ENCODE measurements at places on chromosomes 11 and 22.

DNA sequence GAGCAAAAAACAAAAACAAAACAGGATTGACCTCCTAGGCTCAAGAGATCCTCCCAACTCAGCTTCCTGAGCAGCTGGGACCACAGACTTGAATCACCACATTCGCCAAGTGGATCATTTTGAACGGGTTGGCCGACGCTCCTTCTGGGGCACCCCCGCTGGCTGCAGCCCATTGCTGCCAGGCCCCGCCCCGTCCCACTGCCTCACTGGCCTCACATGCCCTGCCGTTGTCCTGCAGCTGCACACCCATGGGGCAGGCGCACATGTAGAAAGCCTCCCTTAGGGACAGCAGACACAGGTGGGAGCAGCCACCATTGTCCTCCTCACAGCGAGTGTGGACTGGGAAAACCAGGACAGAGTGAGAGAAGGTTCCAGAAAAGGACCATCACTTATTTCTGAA lies 154.5 kb downstream of the CRYBB2 start:
- DNase-seq: no peak

DNA sequence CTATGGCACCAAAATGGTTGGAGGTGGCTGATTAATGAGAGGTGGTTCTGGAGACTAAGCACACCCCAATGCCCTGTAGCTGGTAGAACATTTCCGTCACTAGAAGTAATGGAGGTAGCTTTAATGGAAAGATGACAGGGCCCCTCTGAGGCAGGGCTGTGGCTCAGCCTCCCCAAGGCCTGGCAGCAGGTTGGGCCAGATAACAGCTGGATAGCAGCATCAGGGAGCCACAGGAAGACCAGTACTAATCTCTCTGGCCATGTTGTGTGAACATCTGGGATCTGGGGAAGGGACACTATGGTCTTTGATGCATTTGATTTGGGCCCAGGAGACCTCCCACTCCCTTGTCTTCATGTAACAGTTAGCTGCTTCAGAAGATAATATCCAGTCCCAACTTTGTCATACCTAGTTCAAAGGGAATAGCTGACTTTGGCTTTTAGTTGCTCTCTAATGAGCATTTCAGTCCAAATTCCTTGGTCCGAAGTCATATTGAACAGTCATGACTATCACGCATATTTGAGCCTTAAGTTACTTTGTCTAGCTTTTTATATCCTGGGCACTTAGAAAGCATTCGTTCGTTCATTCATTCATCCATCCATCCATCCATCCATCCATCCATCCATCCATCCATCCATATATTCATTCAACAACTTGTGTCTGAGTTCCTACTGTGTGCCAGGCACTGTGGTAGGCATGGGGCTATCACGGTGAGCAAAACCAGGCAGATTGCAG lies 53.0 kb upstream of the LMO2 start:
- no peak for DNase-seq

GRCh38 chr22:36923131-36923788 lies 9.8 kb downstream of the CSF2RB start:
- no peak for DNase-seq

- no peak for DNase-seq
Observed at GRCh38 chr22:49462795-49463194, 364.9 kb downstream of the BRD1 start.

- DNase-seq: peak; percentile 90
Observed at GRCh38 chr11:45880772-45881570, 4.5 kb upstream of the MAPK8IP1 start.

- no peak for DNase-seq
Observed at GRCh38 chr11:58600510-58600909, 21.6 kb downstream of the ZFP91 start.

DNA sequence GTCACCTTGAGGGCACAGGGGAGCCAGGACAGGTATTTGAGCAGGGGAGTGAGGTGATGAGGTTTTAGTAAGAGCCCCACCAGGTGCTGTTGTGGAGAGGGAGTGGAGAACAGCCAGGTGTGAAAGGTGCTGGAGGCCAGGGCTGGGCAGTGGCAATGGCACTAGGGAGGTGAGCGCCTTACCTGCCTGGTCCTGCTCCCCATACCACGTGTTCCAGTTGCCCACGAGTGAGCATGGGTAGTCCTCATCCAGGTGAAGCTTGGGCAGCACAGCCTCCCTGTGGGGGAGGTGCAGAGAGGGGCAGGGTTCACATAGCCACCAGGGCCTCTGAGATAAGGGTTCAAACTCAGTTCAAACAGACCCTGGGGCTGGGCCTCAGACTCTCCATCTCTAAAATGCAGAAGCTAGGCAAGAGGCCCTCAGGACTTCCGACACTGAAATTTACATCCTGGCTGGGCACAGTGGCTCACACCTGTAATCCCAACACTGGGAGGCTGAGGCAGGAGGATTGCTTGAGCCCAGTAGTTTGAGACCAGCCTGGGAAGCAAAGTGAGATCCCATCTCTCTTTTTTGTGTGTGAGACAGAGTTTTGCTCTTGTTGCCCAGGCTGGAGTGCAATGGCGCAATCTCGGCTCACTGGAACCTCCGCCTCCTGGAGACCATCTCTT lies 11.8 kb downstream of the NIPSNAP1 start:
- DNase-seq: no peak

- DNase-seq: no peak
Observed at GRCh38 chr22:24985826-24986214, 33.3 kb downstream of the KIAA1671 start.

DNA sequence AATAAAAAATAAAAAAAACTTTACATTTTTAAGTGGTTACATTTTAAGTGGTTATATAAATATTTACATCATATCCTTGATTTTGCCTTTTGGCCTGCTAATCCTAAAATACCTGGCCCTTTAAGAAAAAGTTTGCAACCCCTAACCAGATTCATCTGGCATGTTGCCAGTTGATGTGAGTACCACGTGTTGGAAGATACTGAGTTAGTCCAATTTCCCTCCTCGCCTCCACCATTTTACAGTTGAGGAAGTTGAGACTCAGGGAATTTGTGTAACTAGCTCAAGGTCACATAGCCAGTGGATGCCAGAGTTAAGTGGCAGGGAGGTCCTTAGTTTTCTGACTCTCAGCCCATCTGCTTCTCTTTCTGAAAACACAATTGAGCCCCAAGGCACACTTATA lies 5.1 kb downstream of the ELF5 start:
- no peak for DNase-seq

DNA sequence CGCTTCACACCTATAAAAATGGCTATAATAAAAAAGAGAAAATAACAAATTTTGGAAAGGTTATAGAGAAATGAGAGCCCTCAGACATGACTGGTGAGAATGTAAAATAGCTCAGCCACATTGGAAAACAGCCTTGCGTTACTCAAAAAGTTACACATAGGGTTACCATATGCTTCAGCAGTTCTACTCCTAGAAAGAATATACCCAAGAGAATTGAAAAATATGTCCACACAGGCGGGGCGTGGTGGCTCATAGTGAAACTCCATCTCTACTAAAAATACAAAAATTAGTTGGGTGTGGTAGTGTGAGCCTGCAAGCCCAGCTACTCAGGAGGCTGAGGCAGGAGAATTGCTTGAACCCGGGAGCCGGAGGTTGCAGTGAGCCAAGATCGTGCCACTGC lies 7.6 kb upstream of the JHY start:
- no peak for DNase-seq

DNA sequence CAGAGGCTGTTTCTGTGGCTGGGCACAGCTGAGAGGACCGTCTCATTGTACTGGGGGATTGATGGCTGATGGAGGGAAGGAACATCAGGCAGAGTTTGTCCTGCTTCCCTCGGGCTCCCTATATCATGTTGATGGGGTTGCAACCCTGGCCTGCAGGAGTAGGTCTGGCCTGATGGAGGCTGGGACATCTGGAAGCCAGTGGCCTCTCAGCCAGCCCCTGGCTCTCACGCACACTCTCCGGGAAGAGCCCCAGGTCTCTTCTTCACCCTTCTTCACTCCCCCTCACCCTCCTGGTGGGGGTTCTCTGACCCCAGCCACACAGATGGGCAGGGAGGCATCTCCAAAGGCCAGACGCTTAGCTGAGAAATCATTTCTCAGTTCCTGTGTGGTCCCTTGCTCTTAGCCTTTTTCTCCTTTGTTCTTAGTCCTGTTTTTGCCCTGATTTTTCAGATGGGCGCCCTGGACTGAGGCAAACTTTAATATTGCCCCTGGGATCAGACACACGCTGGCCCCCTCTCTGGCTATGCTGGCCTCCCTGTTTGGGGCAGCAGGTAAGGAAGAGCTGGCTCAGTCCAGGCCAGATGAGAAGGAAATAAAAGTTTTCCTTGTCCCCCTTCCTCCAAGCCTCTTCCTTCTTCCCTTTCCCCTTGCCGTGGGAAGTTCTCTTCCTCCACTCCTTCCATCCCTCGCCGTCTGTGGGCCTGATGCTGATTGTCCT lies 13.9 kb upstream of the ANO1 start:
- DNase-seq: no peak

Measured in NCI-H446 treated with DMSO at 0.1 percent for 48 hours (cell line).